Brain microvascular endothelial cell (primary cell): ENCODE measurements at places on chromosomes 5 and 9.
A peak's percentile ranks its signal among the peaks of the same experiment; 100 is the strongest.

GRCh38 chr5:150605546-150605945 lies 34.9 kb upstream of the SYNPO start:
- DNase-seq = no peak

GRCh38 chr9:113941526-113941925 lies 65.4 kb downstream of the ZNF618 start:
- no peak for DNase-seq

DNA sequence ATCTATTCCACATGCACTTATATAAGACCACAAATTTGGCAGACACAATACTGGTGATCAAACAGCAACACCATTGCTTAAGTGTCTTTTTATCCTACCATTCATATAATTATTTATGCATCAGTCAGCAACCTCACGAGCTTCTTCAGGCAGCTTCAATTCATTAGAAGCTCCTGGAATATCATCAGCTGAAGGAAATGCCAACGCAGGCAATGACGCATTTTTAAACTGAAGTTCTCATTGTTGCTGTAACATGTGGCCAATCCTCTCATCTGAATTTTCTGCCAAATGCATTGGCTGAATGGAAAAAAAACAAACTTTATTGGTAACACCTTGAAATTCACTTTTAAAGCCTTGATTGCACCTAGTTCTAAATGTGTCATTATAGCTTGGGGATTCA lies 376.4 kb upstream of the RGMB start:
- peak; percentile 15 for DNase-seq

DNA sequence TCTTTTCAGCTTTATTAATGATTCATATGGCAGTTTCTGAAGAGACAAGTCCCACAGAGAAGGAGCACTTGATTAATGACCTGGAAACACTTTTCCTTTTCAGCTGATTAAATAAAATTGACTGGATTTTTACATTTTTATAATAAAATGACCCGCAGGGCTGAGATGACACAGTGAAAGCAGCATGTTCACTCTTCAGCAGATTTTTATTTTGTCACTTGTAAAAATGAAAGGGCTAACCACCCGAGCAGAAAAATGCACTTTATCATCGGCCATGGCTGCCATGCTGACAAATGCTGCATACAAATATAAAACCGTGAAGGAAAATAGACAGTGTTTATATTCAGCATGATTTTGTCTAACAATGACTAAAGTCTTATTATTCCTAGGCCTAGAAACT lies 321.6 kb upstream of the ITGA1 start:
- DNase-seq = no peak

- DNase-seq = no peak
These were observed 88.8 kb downstream of the SECISBP2 start for GRCh38 chr9:89407070-89407469.

- no peak for DNase-seq
These were observed 5.1 kb downstream of the MGAT1 start for GRCh38 chr5:180797256-180798192.

GRCh38 chr5:3784854-3785253 lies 189.2 kb downstream of the IRX1 start:
- no peak for DNase-seq

DNA sequence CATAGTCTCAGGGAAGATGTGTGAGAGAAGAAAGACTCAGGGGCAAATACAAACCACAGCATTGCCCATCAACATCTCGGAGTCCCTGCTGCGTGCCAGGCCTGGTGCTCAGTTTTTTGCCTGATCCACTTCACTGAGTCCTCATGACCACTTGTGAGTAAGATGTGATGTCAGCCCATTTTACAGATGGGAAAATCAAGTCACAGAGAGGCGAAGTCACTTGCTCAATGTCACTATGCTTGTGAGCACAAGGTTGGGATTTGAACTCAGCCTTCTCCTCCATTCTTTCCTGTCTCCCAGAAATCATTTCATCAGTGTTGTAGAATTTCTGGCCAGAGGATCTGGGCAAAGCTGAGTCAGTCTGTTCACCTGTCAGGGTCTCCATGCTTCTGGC lies 34.6 kb upstream of the PSD2 start:
- DNase-seq = no peak

DNA sequence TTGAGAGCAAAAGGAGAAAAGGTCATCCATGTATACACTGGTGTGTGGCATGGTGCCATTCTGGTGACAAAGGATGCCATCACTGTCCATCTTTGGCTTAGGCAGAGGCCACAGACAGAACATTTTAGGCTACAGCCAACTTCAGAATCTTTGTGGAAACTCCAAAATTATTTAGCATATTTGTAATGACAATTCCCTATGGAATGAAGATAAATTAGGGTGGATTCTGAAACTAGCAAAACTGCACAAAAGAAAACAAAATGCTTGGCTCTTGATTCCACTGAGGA lies 92.5 kb downstream of the FBXW11 start:
- DNase-seq = no peak

- DNase-seq = no peak
These were observed 3.1 kb downstream of the EDF1 start for GRCh38 chr9:136862849-136863622.

GRCh38 chr9:110668570-110669167 lies at the start of gene MUSK:
Gene MUSK (plus strand): TSS chr9:110668791. CDS start chr9:110668905, 114 bp downstream.
- no peak for DNase-seq

GRCh38 chr9:6076851-6077250 lies 61.4 kb upstream of the RANBP6 start:
- no peak for DNase-seq

DNA sequence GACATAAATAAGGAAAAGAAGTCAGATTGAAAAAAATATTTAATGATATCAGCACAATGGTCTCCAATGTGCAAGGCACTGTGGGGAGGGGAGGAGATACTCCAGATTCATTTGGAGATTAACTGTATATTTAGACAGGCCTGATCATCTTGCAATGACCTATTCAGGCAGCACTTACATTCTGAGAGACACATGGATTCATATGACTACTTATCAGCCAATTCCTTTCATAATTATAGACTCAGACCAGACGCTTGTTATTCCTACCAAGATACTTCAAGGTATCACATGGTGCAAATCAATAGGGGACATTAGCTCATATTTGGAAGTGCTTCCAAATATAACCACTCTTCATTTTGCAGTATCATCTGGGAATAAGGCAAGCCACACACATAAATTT lies 153.5 kb upstream of the TARS1 start:
- no peak for DNase-seq

DNA sequence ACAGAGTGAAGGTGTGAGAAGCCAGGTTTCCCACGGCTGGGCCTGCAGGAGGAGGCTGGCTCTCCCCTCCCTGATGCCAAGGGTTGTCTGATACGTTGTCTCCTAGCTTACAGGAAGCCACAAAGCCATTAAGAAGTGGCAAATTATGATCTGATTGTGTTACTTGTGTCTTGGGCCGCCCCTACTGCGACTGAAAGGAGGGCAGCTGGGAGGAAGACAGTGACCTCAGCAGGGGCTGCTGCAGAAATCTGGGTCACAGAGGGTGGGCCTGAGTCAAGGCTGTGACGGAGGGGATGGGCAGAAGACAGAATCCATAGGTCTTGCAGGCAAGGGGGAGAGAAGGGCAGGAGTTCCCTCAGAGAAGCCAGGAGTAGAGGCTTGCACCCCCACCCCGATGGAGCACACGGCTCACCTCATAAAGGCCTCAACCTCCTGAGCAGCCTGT lies 145.0 kb downstream of the FSTL4 start:
- no peak for DNase-seq

DNA sequence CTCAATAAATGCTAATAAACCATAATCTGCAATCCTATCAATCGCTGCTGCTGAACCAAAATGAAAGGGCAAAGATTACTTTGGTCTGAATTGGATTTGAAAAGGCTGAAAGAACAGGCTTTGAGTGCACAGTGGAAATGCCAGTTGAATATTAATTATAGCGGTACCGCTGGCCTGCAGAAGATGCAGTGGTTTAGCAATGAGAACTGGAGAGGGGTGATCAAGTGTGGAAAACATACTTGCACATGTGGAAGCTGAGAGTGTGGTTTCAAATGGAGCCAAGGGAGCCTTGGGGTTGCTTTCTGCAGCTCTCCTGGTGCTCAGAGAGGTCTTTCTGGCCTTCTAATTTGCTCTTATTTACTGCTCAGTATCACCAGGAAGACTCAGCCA lies 133.9 kb downstream of the PTTG1 start:
- no peak for DNase-seq

GRCh38 chr9:93586290-93587057 lies 10.1 kb downstream of the PHF2 start:
- no peak for DNase-seq

- no peak for DNase-seq
These were observed 77.9 kb upstream of the ATG10 start for GRCh38 chr5:81893961-81894360.

- DNase-seq = no peak
These were observed 24.6 kb downstream of the TUT7 start for GRCh38 chr9:86329649-86330048.

- no peak for DNase-seq
These were observed 401.4 kb downstream of the PSAT1 start for GRCh38 chr9:78698371-78698770.

- DNase-seq = no peak
These were observed 124.1 kb downstream of the CRB2 start for GRCh38 chr9:123480096-123480495.

DNA sequence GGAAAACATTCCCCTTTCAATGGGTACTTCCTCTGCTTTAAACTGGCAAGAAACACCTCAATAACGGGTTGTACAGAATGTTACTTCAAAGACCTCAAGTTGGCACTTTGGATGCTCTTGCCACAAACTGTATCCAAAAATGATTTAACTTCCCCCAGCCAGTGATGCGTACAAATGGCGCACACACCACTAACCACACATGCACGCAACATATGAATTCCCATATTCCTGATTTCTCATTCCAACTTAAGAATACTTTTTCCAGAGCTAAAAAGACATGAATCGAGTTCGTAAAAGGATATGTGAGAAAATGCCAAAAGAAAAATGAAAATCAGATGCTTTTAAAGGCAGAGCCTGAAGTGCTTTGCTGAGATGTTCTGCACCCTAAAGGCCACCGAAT lies 388.0 kb upstream of the PIK3R1 start:
- DNase-seq = no peak

DNA sequence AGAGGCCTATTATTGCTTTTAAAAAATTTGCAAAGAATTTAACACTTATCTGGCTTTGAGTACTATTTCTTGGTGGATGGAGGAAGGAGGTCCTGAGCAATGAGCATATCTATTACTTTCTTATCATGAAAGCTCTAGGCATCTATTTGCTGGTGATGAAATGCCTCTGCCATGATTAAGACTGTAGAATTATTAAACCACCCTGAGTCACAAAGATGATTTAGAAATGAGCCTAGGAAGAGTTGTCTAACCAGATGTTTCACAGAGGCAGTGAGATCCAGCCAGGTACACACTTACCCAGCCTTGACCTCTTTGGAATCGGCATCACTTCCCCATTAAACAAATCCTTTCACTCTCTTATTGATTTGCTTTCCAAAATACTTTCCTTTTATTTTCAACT lies 304.4 kb upstream of the KIF2A start:
- DNase-seq = no peak

GRCh38 chr9:98691890-98692289 lies 16.8 kb downstream of the GABBR2 start:
- no peak for DNase-seq

- no peak for DNase-seq
These were observed 361.4 kb upstream of the RFX3 start for GRCh38 chr9:3887221-3887653.

- no peak for DNase-seq
These were observed 519.6 kb upstream of the SEMA6A start for GRCh38 chr5:117094114-117094815.

GRCh38 chr5:36646507-36647023 lies 40.2 kb downstream of the SLC1A3 start:
- DNase-seq = no peak
